Stimulated activated CD8-positive, alpha-beta memory T cell treated with anti-CD3 and anti-CD28 coated beads, Interleukin-15, amount 100 ng/mL, for 24 hours (primary cell): ENCODE measurements at places on chromosomes 4 and X.

DNA sequence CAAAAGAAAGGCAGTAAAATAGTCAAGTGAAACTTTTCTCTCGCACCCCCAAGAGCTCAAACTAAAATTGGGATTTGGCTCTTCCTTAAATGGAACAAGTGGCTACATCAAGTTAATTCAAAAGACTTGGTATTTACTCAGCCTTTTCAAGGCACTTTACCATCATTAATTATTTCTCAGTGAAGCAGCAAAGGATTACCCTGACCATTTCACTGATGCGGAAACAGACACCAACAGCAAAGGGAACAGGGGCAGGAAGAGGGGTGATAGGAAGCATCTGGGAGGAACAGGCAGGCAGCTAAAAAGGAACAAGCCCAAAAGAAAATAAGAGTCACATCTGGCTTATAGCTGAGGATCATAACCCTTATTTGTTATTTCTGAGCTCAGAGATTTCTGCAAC, 2.7 kb downstream of the SCML2 start:
- DNase-seq, result no peak

DNA sequence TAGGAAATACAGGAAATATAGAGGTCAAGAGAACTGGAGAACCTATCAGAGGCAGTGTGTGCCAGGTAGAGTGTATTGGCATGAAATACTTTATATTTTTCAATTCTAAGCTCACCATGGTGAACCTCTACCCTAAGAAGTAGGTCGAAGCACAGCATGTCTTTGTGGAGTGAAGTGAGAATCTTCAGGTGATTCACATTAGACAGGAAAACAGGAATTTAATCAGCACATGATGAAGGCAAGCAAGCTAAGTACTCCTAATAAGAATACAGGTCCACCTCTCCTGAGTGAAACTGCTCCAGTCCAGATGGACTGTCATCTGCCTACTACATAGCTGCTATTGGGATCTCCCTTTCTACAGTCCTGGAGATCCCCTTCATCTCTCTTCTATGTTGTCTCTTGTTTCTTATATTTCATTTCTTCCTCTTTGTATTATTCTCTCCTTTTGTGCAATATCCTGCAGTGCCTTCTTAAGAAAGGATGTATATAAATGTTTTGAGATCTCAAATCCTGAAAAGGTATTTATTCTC, 159.0 kb downstream of the LRBA start:
- no peak for DNase-seq

DNA sequence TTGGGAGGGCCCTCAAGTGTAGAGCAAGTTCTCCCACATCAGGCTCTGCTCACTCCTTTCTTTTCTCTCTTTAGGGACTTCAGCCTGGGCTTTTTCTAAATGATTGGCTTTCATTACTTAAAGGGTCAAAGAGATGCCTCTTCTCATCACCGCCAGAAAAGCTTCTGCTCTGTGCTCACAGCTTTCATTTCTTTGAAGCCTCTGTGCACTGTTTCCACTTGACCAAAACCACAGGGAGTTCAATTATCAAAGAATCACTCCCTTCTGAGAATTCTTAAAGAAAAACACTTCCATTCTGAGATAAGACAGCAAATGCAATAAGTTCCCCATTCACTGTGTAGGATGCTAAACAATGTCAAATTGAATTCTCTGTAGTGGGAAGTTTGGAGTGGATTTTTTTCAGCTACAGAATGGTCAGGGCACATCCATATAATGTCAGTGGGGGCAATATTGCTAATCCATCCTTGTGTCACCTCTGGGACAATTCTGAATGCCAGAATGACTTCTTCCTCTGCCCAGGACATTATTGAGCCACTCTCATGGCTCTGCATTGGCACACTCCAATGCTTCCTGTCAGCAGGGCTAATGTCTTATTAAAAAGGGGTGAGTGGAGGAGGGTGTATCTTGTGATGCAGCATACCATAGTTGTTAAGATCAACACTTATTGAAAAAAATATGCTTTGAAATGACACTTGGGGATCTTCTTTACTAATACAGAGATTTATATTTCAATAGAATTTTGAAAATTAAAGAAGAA, 217.6 kb downstream of the SNCA start:
- DNase-seq, result no peak

- no peak for DNase-seq
These were observed 1.6 kb upstream of the PHOX2B start for GRCh38 chr4:41750121-41750625.

- DNase-seq, result no peak
These were observed 47.9 kb upstream of the LINC00632 start for GRCh38 chrX:140661643-140662042.

GRCh38 chrX:24148535-24149350, 786 bp upstream of the ZFX start:
- DNase-seq, result peak; percentile 1

- no peak for DNase-seq
These were observed 16.8 kb downstream of the CLNK start for GRCh38 chr4:10667701-10668326.

DNA sequence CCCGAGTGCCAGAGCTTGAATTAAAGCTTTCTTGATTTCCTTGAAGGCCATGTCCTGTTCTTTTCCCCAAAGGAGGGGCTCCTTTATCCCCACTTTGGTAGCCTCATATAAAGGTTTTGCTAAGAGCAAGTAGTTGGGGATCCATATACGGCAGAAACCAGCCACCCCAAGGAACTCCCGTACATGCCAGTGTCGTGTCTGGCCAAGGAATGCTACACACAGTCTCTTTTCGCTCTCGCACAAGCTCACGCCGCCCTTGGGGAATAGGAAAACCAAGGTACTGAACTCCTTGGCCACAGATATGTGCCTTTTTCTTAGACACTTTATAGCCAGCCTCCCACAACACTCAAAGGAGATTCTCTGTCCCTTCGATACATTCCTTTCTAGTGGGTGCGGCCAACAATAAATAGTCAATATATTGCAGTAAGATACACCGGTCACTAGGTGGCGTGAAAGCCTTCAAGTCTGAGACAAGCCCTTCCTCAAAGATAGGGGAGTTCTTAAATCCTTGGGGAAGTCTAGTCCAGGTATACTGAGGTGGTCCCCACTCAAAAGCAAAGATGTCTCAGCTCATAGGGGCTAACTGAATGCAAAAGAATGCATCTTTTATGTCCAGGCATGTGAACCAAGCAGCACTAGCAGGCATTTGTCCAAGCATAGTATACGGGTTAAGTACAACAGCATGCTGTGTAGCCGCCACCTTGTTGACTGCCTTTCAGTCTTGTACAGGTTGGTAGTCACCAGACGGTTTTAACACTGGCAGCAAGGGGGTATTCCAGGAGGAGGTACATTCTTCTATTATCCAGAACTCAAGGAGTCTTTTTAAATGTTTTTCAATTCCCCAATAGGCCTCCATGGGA, 57.8 kb upstream of the XAGE1B start:
- no peak for DNase-seq

- DNase-seq, result no peak
These were observed 104.6 kb downstream of the TMEM144 start for GRCh38 chr4:158314756-158315487.

GRCh38 chrX:119583431-119584059, 9.2 kb downstream of the UBE2A start:
- DNase-seq, result no peak

GRCh38 chr4:153418121-153418520, 48.0 kb upstream of the TMEM131L start:
- no peak for DNase-seq

DNA sequence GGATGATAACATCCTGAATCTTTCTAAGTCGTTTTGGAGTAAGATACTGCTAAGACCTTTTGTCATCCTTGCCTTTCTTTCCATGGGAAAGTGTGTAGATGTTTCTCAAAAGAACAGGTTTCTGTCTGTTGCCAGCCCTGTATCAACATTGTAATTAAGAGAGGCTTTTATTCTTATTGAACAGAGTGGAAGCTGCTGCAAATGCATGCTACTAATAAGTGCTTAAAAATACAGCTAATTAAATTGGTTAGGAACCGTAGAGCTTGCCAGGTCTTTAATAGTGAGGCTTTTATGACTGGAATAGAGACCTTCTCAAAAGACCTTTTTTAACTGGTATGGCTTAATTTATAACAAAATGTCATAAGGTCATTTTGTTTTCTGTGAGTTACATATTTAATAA, 34.4 kb downstream of the INTU start:
- no peak for DNase-seq

GRCh38 chr4:152646221-152646620, 33.6 kb downstream of the TMEM154 start:
- DNase-seq, result no peak

DNA sequence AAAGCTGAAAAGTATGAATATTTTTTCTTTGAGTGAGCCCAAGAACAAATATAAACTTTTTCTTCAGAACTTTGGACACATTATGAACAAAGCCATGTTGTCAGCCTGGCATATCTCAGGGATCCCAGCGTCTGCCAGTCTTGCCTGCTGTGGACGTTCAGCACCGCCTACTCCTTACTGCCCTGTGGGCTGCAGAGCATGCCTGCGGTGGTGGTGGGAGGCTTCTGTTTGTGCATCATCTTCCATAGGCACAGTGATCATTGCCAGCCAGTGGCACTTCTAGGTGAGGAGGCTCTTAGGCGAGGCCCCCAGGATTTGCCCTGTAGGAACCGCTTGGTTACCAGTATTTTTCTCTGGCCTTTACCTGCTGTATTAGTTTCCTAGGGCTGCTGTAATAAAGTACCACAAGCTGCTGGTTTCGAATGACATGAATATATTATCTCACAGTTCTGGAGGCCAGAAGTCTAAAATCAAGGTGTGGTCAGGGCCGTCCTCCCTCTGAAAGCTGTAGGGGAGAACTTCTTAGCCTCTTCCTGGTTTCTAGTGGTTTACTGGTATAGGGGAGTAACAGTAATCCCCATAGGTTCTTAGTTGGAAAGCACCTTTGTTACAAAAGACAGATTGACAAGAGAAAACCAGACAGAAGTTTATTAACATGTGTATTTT, 15.4 kb downstream of the ANXA3 start:
- DNase-seq, result no peak

- DNase-seq, result no peak
These were observed 289.7 kb downstream of the TRIML1 start for GRCh38 chr4:188428935-188429334.

DNA sequence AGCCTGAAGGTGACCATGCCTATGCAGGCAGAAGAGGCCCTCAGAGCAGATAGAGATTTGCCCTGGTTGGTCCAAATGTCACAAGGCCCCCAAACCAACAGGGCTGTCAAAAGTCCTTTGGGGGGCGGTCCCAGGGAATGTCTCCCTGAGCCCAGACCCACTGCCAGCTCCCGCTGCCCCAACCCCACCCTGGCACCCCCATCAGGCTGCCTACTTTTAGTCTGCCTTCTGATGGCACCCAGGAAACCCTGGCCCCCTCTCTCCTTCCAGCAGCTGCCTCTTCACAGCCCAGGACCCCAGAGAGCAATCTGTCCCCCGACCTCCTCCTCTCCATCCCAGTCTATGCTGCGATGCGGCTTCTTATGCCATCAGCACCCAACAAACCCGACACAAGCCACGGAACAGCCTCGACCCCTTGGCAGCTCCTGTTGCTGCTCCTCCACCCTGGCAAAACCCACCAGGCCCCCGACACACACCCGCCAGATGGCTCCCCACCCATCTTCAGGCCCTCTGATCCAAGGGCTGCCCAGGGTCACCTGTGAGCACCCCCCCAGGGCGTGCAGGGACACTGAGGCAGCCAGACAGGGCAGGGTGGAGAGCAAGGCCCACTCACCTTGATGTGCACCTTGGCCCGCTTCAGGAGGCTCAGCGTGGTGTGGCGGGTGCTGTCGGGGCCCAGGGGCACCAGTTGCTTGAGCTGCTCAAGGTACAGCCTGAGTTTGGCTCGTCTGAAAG, 9.9 kb downstream of the MXD4 start:
- no peak for DNase-seq

GRCh38 chr4:76995776-76996175, 46.2 kb downstream of the SEPTIN11 start:
- no peak for DNase-seq

DNA sequence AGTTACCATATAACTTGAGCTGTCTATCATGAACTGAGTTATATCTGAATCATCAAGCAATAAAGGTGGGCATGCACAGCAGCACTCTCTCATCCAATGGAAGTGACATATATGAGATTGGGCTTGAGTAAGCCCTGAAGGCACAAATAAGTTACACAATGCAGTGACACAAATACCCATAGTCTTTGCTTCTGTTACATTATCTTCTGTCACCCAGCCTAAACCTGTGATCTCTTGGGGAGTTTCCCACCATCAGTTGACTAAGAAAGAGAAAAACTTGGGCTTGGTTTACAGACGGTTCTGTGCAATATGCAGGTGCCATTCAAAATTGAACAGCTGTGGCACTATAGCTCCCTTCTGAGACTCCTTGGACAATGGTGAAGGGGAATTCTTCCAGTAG, 138.8 kb upstream of the IL15 start:
- no peak for DNase-seq

- DNase-seq, result no peak
These were observed 125.3 kb upstream of the CLNK start for GRCh38 chr4:10809905-10810304.

DNA sequence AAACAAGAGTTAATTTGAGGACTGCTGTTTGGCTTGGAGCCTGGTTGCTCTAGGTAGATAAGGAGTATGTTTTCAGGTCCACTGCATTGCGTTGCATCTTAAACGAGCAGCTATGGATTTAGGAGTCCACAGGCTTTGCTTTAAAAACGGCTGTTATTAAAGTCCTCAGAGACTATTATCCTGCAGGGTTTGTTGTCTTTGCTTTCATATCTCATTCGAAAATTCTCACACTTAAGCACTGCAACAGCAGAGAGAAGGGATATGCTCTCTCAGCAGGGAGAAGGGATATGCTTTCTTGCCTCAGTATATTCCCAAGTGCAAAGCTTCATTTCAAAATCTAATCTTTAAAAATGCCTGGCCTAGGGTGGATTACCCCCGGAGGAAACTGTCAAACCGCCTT, 444.7 kb upstream of the FTHL17 start:
- no peak for DNase-seq

GRCh38 chr4:108143515-108143914, 25.2 kb downstream of the LEF1 start:
- DNase-seq, result no peak

- DNase-seq, result no peak
These were observed 239.0 kb upstream of the MID1 start for GRCh38 chrX:10859353-10859752.

DNA sequence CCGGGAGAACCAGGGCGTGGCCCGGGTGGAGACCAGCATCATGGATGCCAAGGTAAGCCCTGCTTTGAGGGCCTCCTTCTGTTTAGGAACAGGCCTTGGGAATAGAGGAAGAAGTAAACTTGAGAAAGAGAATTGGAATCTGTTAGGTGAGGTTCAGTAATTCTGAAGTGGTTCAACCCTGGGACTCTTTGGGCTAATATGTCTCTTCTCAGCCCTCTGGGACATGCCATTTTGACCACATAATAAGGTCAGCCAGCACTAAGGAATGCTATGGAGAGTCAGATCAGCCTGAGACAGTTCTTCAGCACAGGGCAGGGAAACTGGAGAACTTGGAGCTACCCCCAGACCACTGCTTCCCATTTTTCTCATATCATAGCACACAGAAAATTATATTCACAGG, 63.3 kb upstream of the PRPS1 start:
- no peak for DNase-seq

- no peak for DNase-seq
These were observed 1184.4 kb downstream of the RPA4 start for GRCh38 chrX:98068024-98068580.

GRCh38 chrX:78650906-78651437, 8.2 kb downstream of the RTL3 start:
- DNase-seq, result no peak

GRCh38 chr4:107631560-107631959, 88.5 kb downstream of the PAPSS1 start:
- DNase-seq, result no peak
